CD4-positive, alpha-beta T cell treated with Interferon alpha-2 for 1 hour (primary cell): ENCODE measurements at places on chromosomes 7 and 10.

GRCh38 chr10:121521794-121522556, 76.3 kb downstream of the FGFR2 start:
- DNase-seq, result no peak

DNA sequence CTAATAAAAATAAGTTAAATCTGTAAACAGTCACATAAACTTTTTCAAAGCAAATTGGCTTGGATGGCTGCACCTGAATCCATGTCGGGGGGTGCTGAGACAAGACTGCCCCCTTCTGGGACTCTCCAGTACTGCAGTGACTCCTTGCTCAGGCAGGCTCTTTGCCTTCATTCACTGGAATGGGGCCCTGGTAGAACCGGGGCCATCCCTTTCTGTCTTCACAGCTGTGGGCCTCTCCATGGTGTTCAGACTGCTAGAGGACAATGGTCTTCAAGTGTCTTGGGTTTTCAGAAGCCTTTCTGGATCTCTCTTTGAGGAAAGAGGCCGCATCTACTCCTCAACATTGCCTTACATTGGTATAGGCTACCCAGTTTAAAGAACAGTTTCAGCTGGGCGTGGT, 16.1 kb upstream of the IMPDH1 start:
- DNase-seq, result peak; percentile 72

GRCh38 chr10:22643116-22643515, 71.3 kb downstream of the PIP4K2A start:
- DNase-seq, result no peak

- DNase-seq, result no peak
These were observed 5.6 kb upstream of the ASB4 start for GRCh38 chr7:95479992-95480624.

DNA sequence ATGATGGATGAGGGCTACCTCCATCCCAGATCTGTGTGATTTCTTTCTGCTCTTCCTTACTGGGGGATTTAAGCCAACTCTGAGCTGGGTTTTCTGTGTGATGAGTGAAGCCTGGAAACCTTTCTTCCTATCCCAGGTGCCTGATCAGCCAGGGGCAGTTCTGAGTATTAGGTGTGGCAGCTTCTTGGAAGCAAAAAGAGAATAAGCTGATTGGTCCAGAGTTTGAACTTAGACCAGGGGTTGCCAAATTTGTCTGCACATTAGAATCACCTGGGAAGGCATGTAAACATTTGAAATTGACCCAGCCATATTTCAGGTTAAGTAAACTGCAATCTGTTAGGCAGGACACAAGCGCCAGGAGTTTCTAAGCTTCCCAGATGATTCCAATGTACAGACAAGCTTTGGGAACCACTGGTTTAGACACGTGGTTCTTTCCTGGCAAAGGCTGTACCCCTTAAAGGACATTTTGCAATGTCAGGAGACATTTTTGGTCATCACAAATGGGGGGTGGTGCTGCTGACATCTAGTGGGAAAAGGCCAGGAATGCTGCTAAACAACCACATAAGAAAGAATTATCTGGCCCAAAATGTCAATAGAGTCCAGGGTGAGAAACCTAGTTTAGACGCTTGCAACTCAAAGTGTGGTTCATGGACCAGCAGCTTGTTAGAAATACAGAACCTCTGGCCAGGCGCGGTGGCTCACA, 160.5 kb upstream of the GHITM start:
- no peak for DNase-seq
